SK-MEL-5 (cell line): ENCODE measurements at places on chromosomes 7 and 10.

- DNase-seq, result no peak
These were observed 61.7 kb downstream of the C10orf105 start for GRCh38 chr10:71657604-71658466.

- no peak for DNase-seq
These were observed 117.7 kb upstream of the PTPRZ1 start for GRCh38 chr7:121755286-121755685.

GRCh38 chr10:35074266-35074665 is 15.9 kb downstream of the CUL2 start:
- no peak for DNase-seq

GRCh38 chr10:126059076-126059826 is 162.9 kb downstream of the FANK1 start:
- no peak for DNase-seq

- DNase-seq, result no peak
These were observed 43.1 kb upstream of the HNRNPH3 start for GRCh38 chr10:68288717-68289116.

GRCh38 chr10:131824371-131825149 is 76.2 kb upstream of the PPP2R2D start:
- DNase-seq, result no peak

DNA sequence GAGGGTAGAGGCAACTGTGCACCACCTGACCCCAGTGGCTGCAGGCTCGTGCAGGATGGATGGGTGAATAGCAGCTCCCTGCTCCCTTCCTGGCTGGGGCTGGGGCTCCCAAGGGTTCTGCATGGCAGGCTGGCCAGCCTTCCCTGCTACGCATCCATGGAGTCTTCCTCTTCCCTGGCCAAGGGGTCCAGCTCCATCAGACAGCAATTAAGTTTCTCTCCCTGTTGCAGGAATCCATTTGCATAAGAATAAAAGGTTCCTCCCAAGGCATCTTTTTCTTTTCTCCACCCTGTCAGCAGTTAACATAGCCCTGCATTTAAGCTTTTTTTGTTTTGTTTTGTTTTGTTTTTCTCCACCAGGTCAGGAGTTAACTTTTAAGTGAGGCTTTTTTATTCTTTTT is 10.0 kb upstream of the CPA2 start:
- no peak for DNase-seq

DNA sequence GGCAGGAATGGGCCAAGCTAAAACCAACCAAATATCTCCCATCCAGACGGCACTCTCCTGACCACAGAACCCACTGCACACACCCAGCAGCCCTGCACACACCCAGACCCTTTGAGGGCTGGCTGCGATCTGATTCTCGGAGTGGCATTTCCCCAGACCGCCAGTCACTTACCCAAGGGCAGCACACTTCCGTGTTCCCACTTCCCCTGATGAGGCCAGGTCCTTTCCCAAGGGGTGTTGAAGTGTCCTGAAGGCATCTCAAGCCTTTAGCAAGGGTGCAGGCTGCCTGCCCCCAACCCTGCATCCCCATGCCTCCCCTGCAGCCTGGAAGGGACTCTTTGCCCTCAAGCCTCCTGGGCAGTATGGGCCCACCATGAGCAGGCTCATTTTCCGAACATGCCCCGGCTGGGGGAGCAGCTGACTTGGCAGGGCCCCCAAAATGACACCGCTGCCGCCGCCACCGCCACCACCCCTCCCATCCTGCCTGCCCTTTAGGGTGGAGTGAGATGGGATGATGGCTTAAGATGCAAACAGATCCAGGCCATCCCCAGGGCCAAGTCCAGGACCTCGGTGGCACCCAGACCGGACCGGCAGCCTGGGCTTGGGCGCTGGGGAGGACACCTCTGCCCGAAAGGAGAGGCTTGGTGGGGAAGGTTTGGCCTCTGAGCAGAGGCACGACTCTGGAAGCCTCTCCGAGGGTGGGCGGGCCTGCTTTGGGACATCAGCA is 159.8 kb downstream of the NRF1 start:
- no peak for DNase-seq
